ENCODE measurements at places on chromosomes 1 and 21.

GRCh38 chr1:56844545-56845136 lies 10.0 kb upstream of the C8A start:
- DNase-seq = no peak

DNA sequence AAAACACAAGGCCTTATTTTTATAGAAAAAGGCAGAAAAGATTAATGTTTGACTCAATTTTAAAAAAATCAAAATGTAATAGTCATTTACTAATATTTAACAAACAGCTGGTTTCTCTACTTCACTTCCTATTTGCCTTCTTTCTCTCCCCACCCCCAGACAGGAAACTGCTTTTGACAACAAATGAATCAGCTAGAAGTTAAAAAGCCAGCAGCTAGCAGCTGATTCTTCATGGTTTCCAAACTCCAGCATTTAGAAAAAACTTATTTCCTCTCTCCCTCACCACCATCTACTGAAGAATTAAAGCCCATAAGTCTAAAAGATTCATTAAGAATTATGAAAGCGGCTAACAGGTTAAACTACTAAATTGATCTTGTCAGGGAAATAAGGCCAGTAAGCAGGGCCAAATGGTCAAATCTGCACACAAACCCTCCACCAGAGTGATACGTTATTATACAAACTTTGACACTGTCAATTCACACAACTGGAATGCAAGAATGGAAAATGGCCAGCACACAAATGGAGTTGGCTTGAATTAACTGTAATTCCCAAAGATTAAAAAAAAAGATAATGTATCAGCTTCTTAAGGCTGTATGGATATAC lies 4.0 kb downstream of the WDR26 start:
- DNase-seq = no peak

GRCh38 chr1:207670997-207671396 lies 26.1 kb downstream of the CR1L start:
- no peak for DNase-seq

DNA sequence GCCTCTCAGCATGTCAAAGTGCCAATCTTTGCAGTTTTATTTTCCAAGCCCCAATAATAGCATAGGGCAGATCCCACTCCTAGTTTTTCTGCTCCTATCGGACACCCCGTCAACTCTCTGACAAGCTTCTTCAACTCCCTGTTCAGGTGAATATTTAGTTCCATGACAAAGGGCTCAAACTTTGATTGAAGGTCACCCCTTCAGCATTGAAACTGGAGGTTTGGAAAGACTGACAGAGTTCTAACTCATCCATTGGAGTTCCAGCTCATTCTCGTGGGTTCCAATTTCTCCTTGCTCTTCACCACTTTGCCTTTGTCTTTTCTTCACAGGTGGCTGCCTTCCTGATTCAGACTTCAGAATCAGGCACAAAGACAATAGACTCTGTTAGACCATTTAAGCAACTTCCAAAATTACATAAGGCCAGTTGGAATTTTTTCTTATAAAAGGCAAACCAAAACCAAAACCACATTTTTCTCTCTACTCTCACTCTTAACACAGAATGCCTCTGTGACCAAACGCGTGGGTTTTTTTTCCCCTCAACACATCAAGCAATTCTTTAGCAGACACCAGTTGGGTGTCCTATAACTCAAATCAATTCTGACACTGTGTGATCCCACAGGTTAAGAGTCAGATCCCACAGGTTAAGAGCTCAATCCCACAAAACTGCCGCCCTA lies 169.3 kb upstream of the USP25 start:
- DNase-seq = no peak

DNA sequence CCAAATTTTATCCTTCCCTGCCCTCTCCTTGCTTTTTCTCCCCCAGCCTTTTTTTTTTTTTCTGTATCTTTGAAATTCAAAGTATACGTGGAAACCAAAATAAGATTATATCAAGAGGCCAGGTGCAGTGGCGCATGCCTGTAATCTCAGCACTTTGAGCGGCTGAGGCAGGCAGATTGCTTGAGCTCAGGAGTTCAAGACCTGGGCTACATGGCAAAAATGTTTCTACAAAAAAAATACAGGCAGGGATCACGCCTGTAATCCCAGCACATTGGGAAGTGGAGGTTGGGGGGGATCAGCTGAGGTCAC lies 6.6 kb upstream of the PRCC start:
- no peak for DNase-seq

DNA sequence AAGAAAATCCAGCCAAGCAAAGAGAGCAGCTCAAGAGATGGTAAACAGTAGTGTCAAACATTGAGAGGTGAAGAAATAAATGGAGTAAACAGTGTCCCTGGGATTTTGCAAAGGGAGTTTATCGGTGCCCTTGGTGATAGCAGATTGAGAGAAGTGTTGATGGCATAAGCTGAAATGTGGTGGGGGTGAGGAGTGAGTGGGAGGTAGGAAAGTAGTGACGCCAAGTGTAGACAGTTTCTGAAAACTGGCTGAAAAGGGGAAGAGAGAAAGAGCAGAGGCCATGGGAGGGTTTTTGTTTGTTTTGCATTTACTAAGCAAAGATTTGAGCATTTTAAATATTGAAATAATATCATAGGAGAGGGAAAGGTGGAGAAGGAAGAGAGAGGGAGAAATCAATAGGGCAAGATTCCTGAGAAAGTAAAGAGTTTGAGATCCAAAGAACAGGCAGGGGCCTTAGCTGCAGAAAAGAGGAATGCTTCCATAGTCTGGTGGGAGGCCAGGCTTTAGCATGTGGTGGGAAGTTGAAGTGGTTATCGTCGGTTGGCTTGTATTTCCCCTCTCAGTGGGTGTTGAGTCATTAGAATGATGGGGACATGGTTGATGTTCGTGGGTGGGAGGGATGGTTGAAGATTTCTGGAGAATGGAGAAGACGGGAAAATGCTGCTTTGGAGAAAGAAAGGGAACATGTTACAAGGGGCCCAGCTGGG lies 26.8 kb upstream of the RASAL2 start:
- DNase-seq = no peak

GRCh38 chr1:232863544-232864275 lies 58.5 kb downstream of the MAP10 start:
- no peak for DNase-seq

GRCh38 chr1:55064861-55065263 lies 25.5 kb downstream of the PCSK9 start:
- peak; percentile 57 for DNase-seq

DNA sequence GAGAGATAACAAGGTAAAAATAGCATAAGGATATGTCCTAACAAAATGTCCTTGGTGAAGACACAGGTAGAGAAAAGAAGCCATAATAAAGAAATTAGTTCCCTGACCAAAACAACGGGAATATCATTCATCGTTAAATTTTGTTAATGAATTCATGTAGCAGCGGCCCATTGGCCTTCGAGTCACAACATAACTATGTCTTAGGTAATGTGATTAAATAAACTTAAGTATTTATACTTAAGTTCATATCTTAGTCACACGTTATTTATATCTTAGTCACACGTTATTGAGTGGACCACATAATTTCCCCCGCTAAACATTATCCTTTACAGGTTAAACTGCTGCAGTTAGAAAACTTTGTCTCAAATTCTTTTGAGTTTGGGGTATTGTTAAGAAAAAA lies 1.2 kb downstream of the NEXN start:
- DNase-seq = no peak

- no peak for DNase-seq
These were observed 429.9 kb upstream of the CXADR start for GRCh38 chr21:17082843-17083483.

DNA sequence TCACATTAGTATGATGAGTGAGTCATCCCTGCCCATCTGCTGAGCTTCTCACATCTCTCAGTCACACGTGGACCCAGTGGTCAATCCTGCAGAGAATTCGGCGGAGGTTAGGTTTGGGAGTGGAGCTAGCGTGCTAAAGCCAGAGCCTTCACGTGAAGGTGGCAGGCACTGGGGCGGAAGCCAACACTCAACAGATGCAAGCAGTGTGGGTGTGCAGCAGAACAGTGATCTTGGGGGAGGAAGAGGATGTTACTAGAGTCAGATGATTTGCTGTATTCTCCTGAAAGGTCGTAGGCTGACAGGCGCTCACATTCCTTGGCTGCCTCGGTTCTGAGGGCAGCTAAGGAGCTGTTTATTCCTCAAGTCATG lies 6.7 kb downstream of the C1orf115 start:
- DNase-seq = no peak

DNA sequence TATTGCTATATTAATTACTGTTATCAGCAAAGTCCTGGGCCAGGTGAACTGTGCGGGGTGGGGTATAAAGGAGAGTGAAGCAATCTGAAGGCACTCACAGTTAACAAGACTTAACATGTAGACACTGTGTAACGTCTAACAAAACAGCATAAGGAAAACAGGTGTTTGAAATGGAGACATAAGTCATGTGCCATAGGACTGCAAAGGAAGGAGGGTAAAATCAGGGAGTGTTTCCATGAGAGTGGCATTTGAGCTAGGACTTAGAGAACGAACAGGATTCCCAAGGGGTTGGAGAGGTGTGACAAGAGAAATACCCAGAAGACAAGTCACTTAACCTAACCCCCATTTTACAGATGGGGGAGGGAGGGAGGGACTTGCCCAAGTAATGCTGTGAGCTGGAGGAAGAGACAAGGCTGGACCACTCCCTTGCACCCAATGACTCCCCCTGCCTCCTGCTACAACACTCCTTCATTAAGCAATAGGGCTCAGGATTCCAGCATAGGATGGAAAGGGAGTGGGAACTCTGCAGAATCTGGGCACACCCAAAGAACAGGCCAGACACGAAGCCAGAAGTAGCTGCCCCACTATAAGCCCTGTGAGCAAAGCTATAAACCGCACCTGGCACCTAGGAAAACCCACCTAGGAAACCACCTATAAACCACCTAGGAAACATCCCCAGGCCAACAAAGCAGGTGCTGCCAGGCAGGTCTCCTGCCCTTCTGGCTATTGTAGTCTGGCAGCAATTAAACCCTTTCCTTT lies 6.6 kb downstream of the PEF1 start:
- DNase-seq = no peak

Measured in NCI-H1092 (cell line).